ENCODE measurements at places on chromosomes 2 and 18.
A peak's percentile ranks its signal among the peaks of the same experiment; 100 is the strongest.

DNA sequence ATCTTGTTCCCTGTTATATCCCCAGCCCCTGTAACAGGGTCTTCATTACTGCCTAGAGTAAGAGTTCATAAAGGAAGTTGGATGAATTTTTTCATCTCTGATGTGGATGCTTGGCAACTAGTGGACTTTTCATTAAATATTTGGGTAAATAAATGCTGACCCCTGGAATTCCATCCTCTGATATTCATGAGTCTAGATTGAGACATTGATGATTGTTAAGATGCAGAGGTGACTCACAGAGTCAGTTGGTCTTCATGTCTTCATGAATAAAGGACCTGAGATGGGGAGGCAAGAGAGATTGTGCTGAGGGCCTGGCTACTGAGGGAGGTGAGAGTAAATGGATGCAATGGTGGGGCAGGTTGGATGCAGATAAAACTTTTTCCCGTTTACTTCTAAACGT is 132.7 kb upstream of the NT5C1B start:
- no peak for DNase-seq

DNA sequence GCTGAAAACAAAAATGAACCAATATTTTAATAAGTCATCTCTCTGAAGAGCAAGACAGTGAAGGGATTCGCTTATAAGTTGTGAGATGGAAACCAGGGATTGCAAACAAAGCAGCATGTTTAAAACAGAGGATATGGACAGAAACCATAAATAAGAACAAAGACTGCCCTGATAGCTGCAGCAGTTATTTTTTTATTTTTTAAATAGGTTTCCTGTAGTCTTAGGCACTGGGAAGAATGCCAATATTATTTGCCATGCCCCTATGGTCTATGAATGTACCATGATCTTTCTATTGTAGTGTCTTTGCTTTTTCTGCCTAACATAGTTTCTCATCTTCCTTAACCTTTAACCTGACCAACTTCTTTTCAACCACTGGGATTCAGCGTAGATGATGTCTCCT is 1334.0 kb upstream of the NRXN1 start:
- no peak for DNase-seq

GRCh38 chr2:78353168-78353567 is 672.3 kb upstream of the REG3G start:
- no peak for DNase-seq

DNA sequence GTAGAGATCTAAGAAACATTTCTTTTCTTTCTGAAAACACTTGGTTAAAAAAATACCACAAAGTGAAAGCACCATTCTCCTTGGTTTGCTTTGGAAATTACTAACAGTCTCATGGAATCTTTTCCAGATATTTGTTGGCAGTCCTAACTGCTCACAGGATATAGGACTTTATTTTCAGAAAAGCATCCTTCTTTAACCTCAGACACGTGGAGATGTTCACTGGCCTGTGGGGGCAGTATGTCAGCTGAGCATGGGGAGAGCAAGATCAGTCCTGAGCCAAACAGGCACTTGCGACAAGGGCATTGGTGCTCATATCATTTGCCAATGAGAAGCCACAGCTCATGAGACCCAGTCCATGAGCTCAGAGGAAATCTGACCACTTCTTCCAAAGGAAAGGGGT is 371.9 kb downstream of the NBAS start:
- no peak for DNase-seq

DNA sequence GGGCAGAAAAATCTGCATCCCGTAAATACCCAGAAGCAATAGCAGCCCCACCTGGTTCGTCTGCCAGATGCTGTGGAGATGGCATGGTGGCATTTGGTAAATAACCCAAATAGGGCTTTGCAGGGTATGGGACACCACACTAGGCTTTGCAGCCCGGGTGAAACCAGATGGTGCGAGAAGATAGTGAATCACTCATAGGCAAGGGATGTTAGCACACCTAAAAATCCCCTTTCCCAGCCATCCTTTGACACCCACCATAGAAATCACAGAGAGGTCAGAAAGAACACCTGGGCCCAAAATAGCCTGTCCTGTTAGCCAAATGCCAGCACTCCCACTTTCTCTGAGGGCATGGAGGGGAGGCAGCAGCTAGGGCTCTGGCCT is 47.6 kb downstream of the BCL11A start:
- no peak for DNase-seq

DNA sequence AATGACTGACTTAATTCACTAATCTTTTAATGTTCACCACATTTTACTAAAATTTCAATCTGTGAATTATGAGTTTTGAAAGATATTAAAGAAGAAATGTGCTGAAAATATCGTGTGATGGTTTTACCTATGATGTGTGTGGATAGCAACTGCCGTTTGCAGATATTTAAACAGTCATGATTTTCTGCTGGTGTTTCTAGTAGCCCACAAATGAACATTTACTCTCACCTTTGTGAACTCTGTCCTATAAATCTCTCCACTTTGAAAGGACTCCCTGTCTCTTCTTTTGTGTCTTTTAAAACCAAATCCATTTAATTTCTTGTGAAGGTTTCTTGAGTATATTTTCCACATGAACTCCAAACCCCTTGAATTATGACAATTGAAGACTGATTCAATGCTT is 771.2 kb upstream of the SALL3 start:
- DNase-seq: no peak

DNA sequence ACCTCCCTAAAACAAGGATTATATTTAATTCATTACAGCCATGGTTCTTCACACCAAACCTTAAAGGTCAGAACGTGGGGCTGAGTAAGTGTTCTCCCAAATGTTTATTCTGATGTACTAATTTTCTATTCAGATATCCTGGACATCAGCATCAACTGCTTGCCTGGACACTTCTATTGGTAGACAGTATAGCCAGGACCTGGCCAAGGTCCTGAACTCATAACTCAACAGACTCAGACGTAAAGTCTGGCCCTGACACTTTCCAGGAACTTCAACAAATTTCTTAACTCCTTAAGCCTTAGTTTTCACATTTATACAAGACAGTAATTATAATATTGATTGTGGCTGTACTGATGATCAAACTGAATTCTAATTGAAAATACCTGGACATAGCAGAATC is 89.1 kb downstream of the AKAIN1 start:
- no peak for DNase-seq

- no peak for DNase-seq
Measured at GRCh38 chr2:65363879-65364666, 68.3 kb downstream of the SPRED2 start.

GRCh38 chr2:119753041-119753929 is 6.4 kb upstream of the PTPN4 start:
- peak; percentile 48 for DNase-seq

GRCh38 chr2:85830645-85831044 is 58.1 kb downstream of the ST3GAL5 start:
- no peak for DNase-seq

- no peak for DNase-seq
Measured at GRCh38 chr2:153077311-153077710, 358.9 kb downstream of the ARL6IP6 start.

- DNase-seq: no peak
Measured at GRCh38 chr2:239383759-239384156, 17.1 kb downstream of the HDAC4 start.

- DNase-seq: no peak
Measured at GRCh38 chr18:61448316-61448715, 115.1 kb downstream of the CDH20 start.

- DNase-seq: no peak
Measured at GRCh38 chr18:57352271-57352701, at the start of gene ST8SIA3. TSS of gene ST8SIA3 (plus strand) at chr18:57352557. CDS start at chr18:57352847, 290 bp downstream.

DNA sequence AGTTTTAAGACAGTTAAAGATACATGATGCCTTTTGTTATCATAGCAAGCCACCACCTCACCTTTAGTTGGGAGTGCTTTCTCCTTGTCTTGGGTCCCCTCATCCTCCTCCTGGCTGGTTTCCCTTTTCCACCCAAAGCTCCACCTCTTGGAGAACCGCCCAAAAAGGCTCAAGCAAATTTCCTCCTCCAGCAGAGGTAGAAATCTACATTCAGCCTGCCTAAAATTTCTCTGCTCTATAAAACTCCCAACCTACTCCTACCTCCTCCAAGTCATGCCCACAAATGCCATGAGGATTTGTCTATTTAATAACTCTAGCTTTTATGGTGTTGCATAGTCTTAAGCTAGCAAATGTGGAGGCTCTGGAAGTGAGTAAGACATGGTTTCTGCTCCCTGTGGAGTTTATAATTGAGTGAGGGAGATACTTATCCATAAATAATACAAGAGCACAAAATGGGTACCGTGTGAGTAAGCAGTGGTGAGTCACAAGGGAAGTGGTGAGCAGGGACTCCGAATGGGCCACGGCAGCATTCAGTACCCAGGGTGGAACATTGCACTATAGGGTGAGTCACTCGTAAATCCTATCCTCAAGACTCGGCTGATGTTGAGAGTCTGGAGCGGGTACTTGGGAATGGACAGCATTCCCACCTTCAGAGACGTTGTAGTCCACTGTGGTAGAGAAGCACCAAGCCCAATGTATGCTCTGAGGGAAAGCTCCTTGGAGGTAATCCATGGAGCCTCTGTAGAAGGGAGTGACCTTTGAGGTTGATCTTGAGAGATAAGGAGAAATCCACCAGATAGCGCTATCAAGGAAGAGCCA is 146.3 kb downstream of the RTN4 start:
- DNase-seq: peak; percentile 93

DNA sequence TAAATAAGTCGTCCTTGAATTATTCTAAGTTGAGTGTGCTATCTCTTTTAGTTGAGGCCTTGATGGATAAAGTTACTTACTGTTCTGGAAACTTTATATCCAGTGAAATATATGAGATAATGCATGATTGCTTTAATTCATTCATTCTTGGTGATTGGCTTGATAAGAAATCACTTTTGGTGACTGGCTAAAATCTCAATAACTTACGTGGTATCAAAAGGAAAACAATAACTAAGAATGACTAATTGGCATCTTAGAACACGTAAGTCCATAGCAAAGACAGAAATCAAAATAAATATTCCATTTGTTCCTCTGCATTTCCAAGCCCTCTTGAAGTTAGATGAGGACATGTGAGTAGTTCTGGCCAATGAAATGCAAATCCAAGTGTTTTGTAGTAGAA is 251.6 kb downstream of the NUP35 start:
- no peak for DNase-seq

DNA sequence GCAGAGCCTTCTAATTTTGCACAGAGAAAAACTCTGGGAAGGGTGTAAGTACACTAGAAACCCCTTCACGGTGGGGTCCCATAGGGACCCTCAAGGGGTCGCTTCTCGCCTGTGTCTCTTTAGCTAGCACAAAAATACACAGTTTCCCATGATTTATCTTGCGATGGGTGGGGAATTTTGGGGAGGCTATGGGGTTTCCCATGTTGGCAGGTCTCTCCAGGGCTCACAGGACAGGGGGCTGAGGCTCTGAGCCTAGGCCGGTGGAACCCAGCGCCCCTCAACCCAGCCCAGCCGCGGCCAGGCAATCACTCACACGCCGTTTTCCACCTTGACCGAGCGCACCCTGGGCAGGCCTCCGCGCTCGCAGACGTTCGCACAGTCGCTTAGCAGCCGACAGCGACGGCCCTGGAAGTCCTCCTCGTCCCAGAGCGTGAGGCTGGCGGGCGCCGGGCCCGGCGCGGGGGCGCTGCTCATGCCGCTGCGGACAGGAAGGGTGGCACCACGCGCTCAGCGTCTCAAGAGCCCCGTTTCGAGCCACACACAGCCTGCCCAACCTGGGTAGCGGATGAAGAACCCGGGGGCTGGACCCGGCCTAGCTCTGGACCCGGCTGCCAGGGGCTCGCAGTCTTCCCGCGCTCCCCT is 398 bp downstream of the CRYBA2 start:
- DNase-seq: no peak

DNA sequence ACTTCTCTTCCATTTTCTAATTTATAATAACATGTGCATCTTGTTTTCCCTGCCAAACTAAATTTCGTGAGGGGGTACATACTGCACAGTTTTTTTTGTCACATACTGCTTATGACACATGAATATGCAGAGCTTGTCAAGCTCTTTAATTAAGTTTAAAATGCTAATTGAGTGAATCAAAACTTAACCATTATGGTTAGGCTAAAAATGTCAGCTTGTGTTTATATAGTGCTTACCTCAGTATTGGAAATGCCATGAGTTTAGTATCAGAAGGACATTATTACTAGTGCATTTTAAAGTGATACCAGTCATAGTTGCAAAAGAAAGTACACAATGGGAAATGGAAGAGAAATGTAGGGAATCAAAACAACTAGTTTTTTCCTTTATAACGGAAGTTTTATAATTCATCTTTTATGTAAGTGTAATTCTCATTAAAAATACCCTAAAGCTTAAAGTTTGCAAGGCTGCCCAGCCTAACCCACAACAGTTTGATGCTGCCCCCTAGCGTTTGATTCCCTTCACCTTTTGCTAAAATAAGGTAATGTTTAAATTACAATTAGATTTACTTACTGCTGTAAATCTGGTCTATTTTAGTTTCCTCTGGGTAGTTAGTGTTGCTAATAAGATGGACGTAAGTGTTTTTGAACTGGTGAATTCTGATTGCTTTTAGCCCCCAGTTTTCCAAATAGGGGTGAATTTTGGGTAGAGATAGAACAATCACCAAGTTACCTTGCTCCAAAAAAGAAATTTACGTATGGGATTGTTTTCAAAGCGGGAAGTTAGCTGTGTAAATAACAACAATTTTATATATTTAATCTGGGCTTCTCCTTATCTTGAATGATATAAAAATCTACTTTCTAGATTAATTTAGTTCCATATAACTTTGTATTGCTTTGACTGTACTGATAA is 3.2 kb downstream of the SLC39A10 start:
- peak; percentile 35 for DNase-seq

GRCh38 chr2:63013438-63013837 is 37.2 kb upstream of the OTX1 start:
- no peak for DNase-seq

- no peak for DNase-seq
Measured at GRCh38 chr2:223822818-223823217, 14.6 kb downstream of the AP1S3 start.

DNA sequence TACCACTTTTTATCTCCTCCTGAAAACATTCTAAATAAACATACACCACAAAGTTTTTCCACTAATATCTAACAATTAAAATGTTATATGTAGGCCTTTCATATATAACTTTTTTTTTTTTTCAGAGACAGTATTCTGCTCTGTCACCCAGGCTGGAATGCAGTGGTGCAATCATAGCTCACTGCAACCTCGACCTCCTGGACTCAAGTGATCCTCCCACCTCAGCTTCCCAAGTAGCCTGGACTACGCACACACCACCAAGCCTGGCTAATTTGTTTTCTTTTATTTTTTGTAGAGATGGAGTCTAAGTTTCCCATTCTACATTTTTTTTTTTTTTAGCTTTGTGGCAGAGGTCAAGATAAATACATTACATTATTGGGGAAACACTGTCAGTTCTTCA is 1612.6 kb upstream of the NXPH2 start:
- DNase-seq: no peak
